Activated CD4-positive, alpha-beta memory T cell treated with anti-CD3 and anti-CD28 coated beads, Interleukin-2, amount 10 ng/mL, durations not matched to agents 7 days and 5 days (primary cell): ENCODE measurements at places on chromosomes 1 and 21. TPM values are rescaled to one million over a fixed set of nuclear protein-coding genes. Genes with fewer than 3 reads are reported as not detected.

- H3K27me3 ChIP-seq = no peaks in the 10 kb centered on the region
- H3K36me3 ChIP-seq = peaks cover 22% of the 10 kb centered on the region
- peaks cover 92% of the 10 kb centered on the region for H3K4me1 ChIP-seq
- H3K4me3 ChIP-seq = no peak overlapping the region
- no peak for DNase-seq
- H3K27ac ChIP-seq = peak overlapping the region; percentile 48
Measured at GRCh38 chr1:110637475-110637874, 31.3 kb upstream of the KCNA2 start.

DNA sequence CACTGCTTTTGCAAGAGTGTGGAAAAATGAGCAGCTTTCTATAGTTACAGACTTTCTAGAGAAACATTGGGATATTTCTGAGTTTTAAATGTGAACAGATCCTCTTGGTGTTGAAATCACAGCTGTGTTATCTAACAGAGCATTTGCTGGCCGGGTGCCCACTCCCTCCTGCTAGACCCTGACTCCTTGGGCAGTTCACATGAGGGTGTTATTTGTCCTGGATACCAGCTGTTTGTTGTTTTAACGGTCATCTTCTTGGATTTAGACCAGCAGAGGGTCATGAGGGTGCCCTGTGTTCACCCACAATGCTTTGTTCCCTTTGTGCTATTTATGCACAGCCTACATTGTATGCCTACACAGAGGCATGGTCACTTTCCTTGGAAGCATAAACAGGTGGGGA lies 67.1 kb downstream of the CENPF start:
- no peaks in the 10 kb centered on the region for H3K27me3 ChIP-seq
- peaks cover 65% of the 10 kb centered on the region for H3K36me3 ChIP-seq
- no peak overlapping the region for H3K27ac ChIP-seq
- no peaks in the 10 kb centered on the region for H3K4me1 ChIP-seq
- no peak overlapping the region for H3K4me3 ChIP-seq
- DNase-seq = no peak

DNA sequence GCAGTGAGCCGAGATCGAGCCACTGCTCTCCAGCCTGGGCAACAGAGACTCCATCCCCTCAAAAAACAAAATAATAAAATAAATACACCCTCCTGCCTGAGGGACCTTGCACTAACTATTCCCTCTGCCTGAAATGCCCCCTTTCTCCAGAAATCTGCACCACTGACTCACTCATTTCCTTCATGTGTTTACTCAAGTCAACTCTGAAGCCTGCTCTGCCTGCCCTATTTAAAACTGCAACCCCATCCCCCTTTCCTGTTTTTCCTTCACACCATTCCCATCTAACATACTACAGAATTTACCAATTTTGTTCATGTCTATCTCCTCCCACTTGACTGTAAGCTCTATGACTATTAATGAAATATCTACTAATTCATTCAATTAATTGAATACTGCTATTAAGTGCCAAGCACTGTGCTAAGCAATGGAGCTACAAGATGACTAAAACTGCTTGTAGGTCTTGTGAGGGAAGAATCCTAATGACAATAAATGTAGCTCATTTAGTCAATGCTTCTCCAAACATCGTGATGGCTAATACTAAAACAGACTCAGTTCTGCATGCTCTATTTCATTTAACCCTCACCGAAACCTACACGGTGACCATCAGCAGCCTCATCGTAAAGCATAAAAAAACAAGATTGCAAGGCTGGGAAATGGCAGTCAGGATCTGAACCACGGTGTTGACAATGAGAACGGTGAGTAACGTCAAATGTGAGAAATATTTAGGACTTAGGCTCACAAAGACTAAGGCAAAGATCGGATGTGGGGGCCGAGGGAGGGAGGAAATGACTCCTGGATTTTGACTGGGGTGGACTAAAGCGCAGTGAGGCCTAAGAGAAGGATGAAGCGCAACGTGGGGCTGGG lies 749 bp upstream of the TMEM39B start:
- no peak for DNase-seq
- no peaks in the 10 kb centered on the region for H3K27me3 ChIP-seq
- H3K4me3 ChIP-seq = peak overlapping the region; percentile 77
- H3K27ac ChIP-seq = peak overlapping the region; percentile 83
- H3K36me3 ChIP-seq = peaks cover 6% of the 10 kb centered on the region

Gene ERICH3
- total RNA-seq = 0.05 TPM

DNA sequence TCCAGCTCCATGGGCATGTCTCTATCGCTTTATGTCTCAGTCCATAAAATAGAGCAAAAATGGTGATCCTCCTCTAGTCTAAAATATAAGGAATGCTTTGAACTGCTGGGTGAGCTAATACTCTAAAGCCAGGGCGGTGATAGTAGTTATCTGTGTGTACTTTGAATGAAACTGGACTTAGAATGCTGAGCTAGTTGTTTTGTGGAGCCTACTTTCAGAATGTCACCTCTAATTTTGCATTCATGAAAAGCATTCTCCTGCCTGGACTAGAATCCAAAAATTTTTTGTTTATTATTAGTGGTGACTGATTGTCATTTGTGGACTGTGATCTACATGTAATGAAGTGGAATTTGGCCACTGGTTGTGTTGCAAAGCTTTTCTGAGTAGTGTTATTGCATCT lies 241.6 kb upstream of the C1orf105 start:
- no peaks in the 10 kb centered on the region for H3K27me3 ChIP-seq
- H3K27ac ChIP-seq = no peak overlapping the region
- DNase-seq = no peak
- peaks cover 33% of the 10 kb centered on the region for H3K4me1 ChIP-seq

GRCh38 chr1:226402739-226403165 lies 5.1 kb downstream of the PARP1 start:
- H3K36me3 ChIP-seq = peaks cover 59% of the 10 kb centered on the region
- H3K4me1 ChIP-seq = peaks cover 40% of the 10 kb centered on the region
- no peak overlapping the region for H3K4me3 ChIP-seq
- no peak for DNase-seq

Gene YOD1
- 9.4 TPM for total RNA-seq

DNA sequence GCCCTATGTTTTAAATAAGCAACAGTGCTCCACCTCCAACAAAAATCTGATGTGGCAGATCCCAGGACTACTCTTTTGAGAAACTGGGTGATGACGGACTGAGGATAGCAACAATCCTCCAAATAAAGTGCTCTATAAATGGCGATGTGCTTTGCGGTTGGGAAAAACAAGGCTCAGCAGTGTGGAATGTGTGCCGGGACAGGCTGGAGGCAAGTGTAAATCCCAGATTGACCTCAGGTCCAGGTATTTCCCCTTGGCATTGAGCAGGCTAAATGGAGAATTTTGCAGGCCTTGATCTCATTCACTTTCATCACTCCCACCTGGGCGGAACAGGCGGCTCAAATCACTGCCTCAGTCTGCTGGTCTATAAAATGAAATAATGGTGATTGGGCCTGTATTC lies 35.1 kb downstream of the LRRC42 start:
- H3K27ac ChIP-seq = no peak overlapping the region
- H3K36me3 ChIP-seq = no peaks in the 10 kb centered on the region
- no peak overlapping the region for H3K4me3 ChIP-seq
- H3K27me3 ChIP-seq = no peaks in the 10 kb centered on the region
- H3K4me1 ChIP-seq = peaks cover 3% of the 10 kb centered on the region

DNA sequence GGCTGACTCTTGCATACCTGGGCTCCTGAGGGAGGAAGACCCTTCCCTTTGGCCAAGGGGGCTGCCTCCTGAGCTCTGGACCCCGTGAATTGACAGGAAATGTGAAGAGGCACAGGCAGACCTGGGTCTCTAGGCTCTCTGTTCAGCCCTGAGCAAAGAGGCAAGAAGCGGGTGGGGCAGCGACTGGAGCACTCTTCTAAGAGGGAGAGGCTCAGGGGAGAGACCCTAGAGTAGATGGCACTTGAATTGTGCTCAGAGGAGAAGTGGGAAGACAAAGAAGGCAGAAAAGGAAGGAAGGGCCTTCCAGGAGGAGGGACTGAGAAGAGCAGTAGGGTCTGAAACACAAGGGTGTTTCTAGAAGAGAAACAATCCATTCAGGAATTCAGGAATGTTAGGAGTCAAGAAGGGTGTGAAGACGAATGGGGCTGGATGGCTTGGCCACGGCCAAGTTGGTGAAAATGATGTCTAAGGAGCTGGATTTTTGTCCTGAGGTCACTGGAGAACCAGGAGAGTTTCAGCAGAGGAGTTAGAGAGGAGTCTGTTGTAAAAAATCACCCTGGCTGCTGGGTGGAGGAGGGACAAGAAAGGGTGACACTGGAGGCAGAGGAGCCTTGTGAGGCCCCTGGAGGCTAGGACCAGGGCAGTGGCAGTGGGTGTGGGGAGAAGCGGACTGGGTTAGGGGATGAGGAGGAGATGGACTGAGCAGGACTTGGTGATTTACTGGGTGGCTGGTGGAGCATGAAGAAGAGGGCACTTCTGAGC lies 5.3 kb downstream of the TIE1 start:
- H3K4me3 ChIP-seq = no peak overlapping the region
- H3K27me3 ChIP-seq = peaks cover 6% of the 10 kb centered on the region

DNA sequence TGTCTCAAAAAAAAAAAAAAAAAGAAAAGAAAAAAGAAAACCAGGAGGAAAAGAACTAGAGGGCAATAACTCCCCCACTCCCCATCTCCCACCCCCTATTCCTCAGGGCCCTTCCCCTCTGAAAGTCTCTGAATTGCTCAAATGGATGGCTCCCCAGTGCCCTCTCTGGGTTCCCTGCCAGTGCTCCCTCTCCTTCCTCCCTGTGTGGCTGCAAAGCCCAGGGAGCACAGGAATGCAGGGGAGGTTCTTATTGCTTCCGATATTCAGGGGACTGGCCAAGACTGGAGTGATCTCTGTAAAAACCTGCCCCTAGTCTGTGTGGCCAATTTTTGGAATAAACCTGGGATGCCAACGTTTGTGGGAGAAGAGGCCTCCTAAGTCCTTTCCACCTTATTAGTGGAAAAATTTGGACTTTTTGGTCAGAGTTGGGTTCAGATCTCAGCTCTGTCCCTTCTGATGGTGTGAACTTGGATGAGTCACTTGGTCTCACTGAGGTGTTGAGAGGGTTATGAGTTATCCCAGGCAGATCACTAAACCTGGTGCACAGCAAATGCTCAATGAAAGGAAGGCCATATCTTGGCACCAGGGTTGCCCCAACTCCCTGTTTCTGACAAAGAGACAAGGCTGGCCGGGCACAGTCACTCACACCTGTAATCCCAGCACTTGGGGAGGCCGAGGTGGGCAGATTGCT lies 13.4 kb upstream of the ARHGEF10L start:
- no peak overlapping the region for H3K27ac ChIP-seq
- H3K27me3 ChIP-seq = peaks cover 9% of the 10 kb centered on the region
- no peaks in the 10 kb centered on the region for H3K4me1 ChIP-seq
- DNase-seq = no peak

GRCh38 chr1:205650241-205650640 lies 18.4 kb upstream of the ELK4 start:
- no peaks in the 10 kb centered on the region for H3K4me1 ChIP-seq
- H3K27me3 ChIP-seq = peaks cover 2% of the 10 kb centered on the region
- no peak overlapping the region for H3K4me3 ChIP-seq
- no peak for DNase-seq
- no peak overlapping the region for H3K27ac ChIP-seq

GRCh38 chr1:110696818-110697217 lies 22.1 kb upstream of the KCNA3 start:
- peaks cover 2% of the 10 kb centered on the region for H3K36me3 ChIP-seq
- no peak overlapping the region for H3K4me3 ChIP-seq

DNA sequence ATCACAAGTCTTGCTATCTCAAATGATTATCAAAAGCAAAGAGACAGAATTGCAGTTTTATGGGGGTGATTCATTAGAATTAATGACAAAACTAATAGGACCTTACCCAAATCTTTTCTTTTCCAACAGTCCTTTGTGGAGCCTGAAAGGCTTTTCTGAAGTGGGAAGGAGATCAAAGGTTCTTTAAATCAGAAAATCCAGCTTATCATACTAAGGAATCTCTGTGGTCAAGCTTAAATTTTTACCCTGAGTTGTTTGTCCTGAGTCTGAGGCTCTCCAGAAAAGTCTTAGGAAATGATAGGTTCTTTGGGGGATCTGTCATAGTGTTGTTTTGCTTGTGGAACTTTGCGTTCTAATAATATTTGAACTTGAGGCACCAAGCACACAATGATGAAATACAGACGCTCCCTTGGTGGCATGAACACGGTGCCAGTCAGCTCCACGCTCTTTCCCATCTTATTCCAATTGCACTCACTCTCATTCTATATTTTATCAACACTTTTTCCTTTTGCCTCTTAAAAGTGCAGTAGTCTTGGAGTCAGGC lies 38.0 kb upstream of the COL24A1 start:
- no peak overlapping the region for H3K4me3 ChIP-seq
- no peak overlapping the region for H3K27ac ChIP-seq
- no peaks in the 10 kb centered on the region for H3K27me3 ChIP-seq
- DNase-seq = no peak
- H3K4me1 ChIP-seq = no peaks in the 10 kb centered on the region

Gene CRYBG2
- 1.9 TPM for total RNA-seq

DNA sequence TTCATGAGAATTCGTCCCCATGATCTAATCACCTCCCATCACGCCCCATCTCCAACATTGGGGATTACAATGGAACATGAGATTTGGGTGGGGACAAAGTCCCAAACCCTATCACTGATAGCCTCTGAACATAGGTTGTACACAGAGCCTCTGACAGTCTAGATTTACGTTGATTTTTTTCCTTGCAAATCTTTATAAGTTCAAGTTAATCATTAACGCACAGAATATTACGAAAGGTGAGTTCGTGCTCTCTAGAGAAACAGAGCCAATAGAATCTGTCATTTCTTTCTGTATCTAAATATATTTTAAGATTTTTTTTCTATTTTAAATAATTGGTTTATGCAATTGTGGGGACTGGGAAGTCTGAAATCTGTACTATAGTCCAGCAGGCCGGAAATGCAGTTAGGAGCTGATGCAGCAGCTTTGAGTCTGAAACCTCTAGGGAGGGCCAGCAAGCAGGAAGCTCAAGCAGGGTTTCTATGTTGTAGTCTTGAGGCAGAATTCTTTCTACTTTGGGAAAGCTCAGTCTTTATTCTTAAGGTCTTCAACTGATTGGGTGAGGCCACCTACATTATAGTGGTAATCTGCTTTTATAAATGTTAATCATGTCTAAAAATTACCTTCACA lies 61.0 kb downstream of the SELENOF start:
- H3K36me3 ChIP-seq = no peaks in the 10 kb centered on the region
- DNase-seq = no peak
- H3K27me3 ChIP-seq = no peaks in the 10 kb centered on the region
- H3K27ac ChIP-seq = no peak overlapping the region

Gene PRCC
- total RNA-seq = 74.1 TPM
